ENCODE measurements at places on chromosomes 2 and 18. TPM values are rescaled to one million over a fixed set of nuclear protein-coding genes. Genes with fewer than 3 reads are reported as not detected.

- no peak for DNase-seq
These were observed 156.8 kb upstream of the STK17B start for GRCh38 chr2:196328088-196328680.

Gene CRYBA2
- total RNA-seq: not detected

GRCh38 chr2:75560768-75561565 is at the start of gene EVA1A:
Gene EVA1A, minus strand, starts transcription at chr2:75560939. Its CDS starts 42,799 bp downstream, at chr2:75518140.
- DNase-seq: peak; percentile 44

Gene IGFBP2
- 322 TPM for total RNA-seq

GRCh38 chr2:104052356-104052755 is 801.6 kb upstream of the POU3F3 start:
- DNase-seq: no peak

DNA sequence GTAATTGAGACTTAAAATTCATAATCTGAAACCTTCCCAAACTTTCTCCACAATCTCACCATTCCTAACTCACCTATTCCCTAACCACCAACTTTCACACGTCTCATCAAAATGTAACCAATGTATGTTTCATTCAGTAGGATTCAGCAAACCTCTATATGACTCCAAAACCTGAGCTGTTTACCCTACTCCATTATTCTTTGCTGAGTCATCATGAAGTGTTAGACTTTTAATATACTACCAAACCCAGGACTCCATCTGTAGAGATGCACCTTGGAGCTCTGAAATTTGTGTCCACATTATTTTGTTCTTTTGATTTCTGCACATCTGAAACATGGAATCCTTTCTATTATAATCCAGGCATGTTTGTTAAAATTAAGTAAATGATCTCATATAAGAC is 727.0 kb upstream of the PIK3C3 start:
- no peak for DNase-seq

DNA sequence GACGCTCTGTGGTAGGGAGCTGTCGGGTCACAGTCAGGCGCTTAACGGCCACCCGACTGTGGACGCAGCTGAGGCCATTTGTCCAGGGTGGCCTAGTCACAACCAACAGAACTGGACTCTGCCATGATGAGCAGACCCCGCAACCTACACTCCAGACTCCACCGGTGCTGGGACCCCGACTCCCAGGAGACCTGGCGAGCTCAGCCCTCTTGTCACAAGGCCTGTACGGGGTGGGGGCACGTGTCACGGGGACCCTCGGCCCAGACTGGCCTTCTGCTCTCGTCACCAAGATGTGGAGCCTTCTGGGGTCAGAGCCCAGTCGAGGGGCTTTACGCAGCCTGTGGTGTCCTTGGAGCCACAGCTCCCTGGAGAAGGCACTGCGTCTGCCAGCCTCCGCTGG is 22.5 kb downstream of the NFATC1 start:
- no peak for DNase-seq

- no peak for DNase-seq
These were observed 75.5 kb upstream of the KLF7 start for GRCh38 chr2:207241198-207241597.

All from H1 (cell line).